ENCODE measurements at places on chromosomes 16 and 17.

DNA sequence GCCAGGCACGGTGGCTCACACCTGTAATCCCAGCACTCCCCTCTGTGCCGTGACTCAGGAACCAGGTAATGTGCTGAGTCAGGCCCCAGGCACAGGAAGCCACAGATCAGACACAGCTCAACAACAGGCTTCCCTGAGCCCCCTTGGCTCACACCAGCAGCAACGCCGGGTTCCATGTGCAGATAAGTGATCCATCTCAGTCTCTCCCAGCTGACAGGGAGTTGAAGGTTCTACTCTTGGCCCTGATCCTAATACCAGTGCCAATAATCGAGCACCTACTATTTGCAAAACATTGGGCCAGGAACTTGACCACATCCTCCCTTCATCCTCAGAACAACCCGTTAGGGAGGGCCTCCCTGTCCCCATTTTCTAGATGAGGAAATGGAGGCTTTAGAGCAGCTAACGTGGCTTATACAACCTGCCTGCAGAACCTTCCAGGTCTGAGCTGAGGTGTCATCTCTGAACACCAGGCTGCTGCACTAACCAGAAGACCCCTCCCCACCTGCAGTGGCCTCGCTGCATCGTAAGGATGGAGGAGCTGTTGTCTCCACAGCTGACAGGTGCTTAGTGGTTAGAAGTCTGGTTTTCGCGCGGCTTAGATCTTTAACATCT lies 64.8 kb upstream of the AMZ2 start:
- no peak for DNase-seq

GRCh38 chr17:67632141-67632540 lies 85.6 kb upstream of the NOL11 start:
- no peak for DNase-seq

DNA sequence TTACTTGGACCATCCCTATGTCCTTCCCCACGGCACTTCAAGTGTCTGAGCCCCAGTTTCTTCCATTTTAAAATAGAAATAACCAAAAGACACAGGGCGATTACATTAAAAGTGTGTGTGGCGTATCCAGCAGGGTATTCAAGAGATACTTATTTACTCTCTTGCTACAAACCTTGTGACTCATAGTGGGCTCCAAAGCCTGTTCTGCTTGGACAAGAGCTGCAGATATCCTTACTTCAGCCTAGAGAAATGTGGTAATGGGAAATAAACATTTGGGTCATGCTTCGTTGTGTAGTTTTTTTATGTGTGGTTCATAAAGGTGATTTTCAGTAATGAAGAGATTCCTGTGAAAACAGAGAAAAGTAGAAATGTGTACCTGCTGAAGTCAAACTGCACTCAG lies 288.9 kb upstream of the CDH11 start:
- no peak for DNase-seq

- DNase-seq: no peak
Observed at GRCh38 chr16:69448470-69449193, 24.2 kb downstream of the CYB5B start.

GRCh38 chr16:3187798-3188674 lies at the start of gene OR1F1:
TSS of gene OR1F1 (plus strand) at chr16:3188204.
- no peak for DNase-seq

GRCh38 chr17:11122908-11123307 lies 118.1 kb upstream of the SHISA6 start:
- DNase-seq: no peak

DNA sequence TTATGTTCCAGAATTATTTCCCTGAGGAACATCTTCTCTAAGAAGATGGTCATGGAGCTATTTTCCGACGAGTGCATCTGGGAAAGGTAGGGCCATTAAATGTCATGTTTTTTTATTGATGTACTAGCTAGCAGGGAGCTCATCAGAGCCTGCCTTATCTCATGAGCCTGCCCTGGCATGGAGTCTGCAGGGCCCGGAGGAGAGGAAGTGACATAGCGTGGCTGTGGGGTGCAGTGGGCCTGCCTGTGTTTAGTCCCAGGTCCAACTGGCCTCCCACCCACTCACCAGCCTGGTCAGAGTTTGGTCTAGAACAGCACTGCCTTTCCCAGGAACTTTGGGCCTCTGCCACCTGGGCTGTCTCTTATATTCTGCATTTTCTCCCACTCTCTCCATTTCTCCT lies 389.8 kb downstream of the SNX29 start:
- no peak for DNase-seq

DNA sequence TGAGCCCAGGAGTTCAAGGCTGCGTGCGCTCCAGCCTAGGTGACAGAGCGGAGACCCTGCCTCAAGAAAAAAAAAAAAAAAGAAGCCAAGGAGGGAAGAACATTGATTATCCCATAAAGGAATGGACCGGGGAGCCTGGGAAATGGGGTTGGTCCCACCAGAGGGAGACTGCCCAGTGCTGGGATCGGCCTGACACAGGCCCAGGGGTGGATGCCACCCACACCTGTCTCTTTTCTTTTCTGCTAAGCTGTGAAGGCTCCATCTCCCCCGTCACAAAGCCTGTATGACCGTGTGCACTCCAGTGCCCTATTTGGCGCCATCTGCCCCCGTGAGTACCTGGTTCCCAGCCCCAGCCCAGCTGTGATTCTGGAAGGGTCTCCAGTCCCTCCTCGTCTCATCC lies 15.7 kb downstream of the UBALD1 start:
- DNase-seq: no peak

GRCh38 chr17:66727634-66728570 lies 107.0 kb upstream of the CACNG5 start:
- peak; percentile 70 for DNase-seq

- no peak for DNase-seq
Observed at GRCh38 chr17:82281502-82282238, 8.2 kb upstream of the CSNK1D start.

- no peak for DNase-seq
Observed at GRCh38 chr17:36600465-36600864, 918 bp upstream of the MRM1 start.

DNA sequence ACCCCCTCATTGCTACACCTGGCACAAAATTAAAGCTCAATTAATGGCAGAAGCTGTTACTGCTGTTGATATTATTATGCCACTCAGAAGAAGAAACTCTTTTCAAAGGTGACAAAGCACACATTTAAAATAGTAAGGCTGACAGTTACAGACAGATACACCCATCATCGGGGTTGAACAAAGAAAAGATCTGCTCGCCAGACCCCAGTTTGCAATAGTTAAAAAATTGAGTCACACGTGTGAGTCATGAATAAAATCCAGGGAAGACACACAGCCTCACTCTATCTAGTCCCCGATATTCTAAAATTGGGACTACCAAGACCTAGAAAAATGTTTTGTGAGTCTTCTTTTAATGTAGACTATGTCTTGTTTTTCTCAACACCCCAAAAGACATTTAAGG lies 330.0 kb upstream of the SOX9 start:
- DNase-seq: no peak

DNA sequence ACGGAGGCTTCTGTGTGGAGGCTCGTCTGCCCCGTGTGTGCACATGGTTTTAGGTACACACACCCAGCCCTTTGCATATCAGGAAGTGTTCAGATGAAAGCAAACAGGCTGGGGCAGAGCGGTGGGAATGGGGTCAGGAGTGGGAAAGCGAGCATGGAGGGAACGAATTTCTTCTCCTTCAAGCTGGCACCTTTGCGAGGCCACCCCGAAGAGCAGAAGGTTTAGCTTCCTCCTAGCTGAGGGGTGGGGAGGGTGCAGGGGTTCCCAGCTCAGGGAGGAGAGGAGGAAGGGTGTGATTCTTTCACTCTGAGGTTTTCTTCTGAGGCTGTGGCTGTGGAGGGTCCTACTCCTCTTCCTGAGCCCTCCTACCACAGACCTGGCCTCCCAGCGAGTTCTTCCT lies 83.6 kb downstream of the ABR start:
- no peak for DNase-seq

DNA sequence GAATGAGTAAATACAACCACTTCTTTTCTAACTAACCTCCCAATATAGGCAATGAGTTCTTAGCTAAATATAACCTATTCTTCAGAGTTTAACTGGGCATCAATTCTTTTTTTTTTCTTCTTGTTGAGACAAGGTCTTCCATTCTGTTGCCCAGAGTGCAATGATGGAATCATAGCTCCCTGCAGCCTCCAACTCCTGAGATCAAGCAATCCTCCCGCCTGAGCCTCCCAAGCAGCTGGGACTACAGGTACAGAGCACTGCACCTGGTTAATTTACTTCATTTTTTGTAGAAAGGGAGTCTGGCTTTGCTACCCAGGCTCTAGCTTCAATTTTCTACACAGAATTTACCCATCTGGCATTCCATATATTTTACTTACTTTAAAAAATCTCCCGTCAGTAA lies 1.1 kb downstream of the METTL16 start:
- DNase-seq: no peak

All from posterior cingulate gyrus (tissue), 11 donors.